ENCODE measurements at places on chromosomes 2 and 18.
A peak's percentile ranks its signal among the peaks of the same experiment; 100 is the strongest.

DNA sequence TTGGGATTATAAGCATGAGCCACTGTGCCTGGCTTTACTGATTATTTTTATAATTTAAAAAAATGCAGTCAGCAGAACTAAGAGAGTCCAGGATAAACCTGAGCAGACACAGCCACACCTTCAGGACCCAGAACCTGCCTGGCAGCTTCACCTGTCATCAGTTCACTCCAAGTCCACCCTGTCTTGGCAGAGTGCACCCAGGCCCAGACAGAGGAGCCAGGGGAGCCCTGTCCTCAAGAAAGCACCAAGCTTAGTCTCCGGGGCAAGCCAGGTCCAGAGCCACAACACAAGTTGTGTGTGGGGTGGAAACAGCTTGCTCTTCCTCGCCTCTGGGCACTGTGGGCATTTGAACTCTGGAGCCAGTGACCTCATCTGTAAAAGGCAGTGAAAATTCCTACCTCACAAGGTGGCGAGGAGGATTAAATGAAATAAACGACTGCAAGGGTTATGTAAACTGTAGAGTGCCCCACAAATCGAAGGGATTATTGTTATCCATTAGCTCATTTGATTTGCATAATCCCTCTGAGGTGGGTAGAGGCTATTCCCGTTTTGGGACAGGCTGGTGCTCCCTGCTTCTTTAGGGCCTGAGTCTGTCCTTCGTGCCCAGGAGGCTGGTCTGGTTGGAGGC is 24.7 kb downstream of the MYCN start:
- DNase-seq = no peak

GRCh38 chr18:67464499-67464898 is 52.0 kb downstream of the DSEL start:
- DNase-seq = no peak

DNA sequence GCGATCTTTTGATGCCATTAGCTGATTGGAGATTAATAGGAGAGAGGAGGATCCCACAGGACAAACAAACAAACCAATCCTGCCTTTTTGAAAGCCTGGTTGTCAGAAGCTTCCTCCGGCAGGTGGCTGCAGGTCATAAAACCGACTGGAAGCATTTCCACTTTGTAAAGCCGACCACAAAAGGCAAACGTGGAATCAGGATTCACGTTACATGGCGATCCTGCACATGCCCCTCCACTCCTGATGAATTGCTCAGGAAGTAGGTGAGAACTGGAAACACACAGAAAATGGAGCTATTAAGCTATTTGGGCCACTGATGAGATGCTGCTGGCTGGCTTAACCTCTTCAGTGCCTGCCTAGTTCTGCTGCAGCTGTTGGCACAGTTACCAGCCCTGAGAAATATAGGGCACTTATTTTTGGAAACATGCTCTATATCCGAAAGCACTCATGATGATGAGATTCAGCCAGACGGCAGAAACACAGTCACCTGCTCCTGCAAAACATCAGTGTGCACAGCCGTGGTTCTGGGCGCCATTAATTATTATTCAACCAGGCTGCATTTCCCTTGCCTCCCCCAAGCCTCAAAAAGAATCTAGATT is 110.3 kb upstream of the ST6GAL2 start:
- DNase-seq = no peak

DNA sequence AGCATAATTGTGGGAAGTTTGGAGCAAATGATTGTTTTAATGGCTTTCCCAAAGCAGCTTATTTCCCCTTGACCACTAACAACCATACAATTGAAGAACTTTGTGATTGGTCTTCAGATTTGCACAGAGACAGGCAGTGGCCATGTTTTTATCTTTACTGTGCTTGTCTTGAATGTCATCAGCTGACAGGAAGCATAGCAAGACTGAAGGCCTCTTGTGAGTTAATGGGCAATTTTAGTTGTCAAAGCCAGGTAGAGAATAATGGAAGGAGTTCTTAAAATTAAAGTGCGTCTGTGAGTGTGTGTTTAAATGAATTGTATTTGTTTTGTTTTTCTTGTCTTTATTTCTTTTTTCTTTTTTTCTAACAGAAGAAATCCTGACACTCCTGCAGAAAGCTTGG is 809.9 kb downstream of the TSN start:
- DNase-seq = no peak

DNA sequence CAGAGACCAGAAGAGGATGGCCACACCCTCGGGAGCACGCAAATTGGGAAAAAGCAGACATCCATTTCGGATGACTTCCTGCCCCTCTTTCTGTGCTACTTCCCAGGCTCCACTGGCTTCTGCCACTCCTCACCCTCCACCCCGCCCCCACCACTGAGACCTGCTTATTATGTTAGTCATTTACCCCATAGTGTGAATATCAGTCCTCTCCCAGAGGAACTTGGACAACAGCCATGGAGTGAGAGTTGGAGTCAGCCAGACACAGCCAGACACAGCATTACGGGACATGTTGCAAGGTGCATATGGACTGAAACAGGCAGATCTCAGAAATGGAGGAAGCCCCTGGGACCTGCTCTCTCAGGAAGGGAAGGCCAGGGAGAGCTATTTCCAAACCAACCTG is 51.8 kb downstream of the CTIF start:
- no peak for DNase-seq

DNA sequence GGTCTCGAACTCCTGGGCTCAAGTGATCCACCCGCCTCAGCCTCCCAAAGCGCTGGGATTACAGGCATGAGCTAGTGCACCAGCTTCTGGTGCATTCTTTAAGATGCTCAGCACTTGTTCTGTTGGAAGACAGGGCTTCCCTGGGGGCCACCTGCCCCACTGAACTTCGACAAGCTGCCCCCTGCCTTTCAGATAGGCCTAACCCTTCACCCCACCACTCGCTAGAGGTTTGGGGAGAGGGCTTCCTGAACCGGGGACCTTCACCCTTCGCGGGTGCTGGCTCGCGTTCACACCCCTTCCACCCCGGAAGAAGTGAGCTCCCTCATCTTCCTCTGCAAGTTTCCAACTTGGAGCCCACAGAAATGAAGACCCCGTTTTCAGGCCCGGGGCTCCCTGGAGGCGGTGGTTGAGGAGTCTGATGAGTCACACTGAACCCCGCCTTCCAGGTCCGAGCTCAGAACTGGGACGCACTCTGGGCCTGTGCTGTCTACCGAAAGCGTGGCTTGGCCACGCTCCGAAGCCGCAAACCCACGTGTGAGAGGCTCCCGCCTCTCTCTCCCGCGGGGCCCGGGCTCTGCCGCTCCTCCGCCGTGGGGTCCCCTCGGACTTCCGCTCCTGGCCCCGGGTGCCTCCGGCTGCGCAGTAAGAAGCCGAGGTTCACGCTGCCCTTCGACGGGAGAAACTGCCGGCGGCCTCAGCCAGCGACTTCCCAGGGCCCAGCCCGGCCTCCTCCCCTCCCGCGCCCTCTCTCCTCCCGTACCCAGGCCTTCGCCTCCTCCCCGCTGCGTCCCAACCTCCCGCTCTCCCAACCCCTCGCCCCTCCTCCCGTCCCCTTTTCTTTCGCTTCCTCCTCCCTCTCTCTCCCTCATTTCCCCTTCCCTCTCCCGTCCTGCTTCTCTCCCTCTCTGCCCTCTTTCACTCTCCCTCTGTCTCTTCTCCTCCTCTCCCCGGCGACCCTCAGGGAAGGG is 47.5 kb upstream of the SP3 start:
- peak; percentile 6 for DNase-seq

DNA sequence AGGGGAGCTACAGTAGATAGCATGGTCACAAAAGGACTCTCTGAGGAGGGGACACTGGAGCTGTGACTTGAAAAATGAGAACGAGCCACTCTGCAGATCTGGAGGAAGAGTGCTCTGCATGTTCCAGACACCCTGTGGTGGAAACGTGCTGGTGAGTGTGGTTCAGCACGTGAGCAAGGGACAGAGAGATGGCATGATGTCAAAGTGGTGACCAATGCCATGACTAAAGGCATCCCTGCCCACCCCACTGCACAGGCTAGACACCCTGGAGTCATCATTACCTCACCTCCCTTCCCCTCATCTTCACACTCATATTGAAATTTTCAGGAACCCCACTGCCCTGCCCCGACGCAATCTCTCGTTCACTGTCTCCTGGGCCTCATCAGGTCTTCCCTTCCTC is 56.5 kb downstream of the SLC4A5 start:
- no peak for DNase-seq

DNA sequence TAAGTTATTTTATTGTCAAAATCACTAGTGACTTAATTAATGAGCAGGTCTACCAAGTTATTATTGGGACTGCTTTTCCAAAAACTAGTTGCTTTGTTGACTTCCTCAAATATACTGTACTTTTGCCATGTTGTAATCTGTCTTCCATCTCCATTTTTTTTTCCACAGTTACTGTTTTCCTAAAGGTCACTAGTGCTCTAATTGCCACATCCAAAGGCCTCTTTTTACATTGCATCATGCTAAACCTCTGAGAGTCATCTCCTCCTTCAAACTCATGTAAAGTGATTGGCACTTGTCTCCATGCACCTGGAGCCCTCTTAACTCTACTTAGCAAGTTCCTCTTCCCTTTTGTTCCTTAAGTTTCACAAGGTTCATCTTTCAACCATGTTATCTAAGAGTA is 11.8 kb downstream of the PMAIP1 start:
- DNase-seq = no peak

DNA sequence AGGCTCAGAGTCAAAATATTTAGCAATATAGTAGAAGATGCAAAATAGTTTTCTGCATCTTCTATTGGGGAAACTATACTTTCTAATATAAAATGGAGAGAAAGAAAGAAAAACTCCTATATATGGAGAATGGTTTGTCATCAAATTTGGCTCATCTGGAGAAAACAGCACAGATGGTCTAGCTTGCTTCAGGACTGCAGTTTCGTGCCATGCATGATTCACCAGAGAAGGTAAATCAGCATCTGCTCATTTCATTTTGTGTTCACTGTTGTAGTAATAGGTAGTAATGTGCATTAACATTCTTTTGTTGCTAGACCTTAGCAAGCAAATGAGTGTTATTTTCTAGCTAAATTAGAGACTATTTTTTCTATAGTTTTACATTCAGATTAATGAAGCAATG is 179.0 kb downstream of the ASXL3 start:
- no peak for DNase-seq

Measured in activated CD8-positive, alpha-beta memory T cell treated with anti-CD3 and anti-CD28 coated beads for 1 hour (primary cell).